ENCODE measurements at places on chromosomes 7 and 10.

DNA sequence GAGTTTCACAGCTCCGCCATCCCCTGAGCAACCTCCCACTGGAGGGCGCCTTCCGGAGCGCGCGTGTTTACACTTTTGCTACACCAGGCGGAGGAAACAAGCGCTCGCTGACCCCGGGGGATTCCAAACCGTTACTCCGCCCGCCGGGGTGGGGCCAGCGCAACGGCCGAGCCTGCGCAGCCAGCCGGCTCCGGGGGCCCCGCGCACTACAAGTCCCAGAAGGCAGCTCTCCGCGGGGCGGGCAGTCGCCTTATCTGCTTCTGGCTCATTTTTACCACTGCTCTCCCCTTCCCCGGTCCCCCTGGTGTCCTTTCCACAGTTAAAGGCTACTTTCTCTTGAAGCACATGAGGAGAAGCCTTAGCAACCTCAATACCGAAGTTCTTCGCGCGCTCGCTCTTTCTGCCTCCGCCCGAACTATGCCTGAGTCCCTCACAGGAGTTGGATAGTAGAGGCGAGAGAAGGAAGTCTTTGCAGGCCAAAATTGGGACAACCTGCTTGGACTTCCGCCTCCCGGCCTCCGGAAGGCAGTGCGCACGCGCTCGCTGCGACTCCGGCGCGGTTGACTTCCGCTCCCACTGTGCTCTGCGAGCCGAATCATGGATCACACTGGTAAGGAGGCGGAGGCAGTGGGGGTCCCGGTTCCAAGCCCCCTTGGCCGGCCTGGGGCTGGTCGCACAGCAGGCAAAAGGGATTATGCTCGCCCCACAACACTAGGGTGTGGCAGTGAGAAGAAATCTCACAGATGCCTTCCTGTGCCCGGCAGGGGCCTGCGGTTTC, at the start of gene CBLL1:
CBLL1 (plus strand) TSS at position 576 of the 778 bp plus-strand sequence; CDS start at position 598, 22 bp downstream.
- peak; percentile 98 for DNase-seq

GRCh38 chr7:17097668-17098297, 200.7 kb upstream of the AHR start:
- no peak for DNase-seq

DNA sequence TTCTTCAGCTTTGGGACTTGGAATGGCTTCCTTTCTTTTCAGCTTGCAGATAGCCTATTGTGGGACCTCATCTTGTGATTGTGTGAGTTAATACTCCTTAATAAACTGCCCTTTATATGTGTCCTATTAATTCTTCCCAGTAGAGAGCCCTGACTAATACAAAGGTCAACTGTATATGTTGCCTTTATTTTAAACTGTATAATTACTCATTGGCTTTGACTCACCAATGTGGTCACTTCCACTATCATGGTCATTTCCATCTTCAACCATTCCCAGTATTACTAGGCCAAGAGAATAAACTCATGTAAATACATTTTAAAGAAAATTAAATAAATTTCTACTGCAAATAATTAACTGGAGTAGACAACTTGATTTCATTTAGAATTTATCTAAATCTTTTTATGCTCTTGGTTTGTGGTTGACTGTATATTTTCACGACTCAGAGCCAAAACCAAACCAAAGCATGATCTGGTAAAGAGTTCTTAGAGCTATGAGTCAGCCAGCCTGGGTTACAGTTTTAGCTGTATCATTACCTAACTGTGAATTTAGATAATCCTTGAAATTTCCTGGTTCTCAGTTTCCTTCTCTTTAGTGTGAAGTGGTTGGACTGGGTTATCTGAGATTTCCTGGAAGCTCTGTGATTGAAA, 188.4 kb downstream of the PPP1R3A start:
- DNase-seq, result no peak

DNA sequence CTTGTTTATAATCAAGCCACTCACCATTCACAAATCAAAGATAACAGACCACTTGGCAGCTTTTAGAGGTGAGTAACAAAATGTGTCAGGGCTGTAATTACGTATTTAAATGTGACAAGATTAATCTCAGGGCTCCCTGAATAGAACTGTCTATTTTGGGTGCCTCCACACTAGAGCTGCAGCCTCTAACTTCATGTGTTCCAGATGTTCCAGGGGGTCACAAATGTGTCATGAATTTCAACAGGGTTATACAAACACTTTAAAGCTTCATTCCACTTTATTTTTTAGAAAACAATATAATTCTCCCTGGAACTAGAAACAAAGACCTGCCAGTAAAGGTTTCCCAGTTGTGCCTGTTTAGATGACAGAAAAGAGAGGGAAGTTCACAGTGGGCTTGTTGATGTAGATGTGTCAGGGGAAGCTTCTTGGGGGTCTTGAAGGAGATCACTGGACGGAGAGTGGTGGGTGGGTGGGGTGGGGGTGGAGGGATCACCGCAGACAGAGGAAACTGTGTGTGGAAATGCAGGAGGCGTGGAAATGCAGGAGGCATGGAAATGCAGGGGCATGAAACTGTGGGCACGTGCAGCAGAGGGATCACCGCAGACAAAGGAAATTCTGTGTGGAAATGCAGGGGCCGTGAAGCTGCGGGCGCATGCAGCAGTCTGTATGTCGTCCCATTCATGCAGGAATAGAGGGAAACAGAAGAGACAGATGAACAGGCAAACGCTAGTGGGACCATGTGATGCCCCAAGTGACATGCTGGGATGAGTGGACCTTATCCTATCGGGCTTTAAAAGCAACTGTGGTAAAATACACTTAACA, 42.0 kb upstream of the TRIL start:
- DNase-seq, result no peak

DNA sequence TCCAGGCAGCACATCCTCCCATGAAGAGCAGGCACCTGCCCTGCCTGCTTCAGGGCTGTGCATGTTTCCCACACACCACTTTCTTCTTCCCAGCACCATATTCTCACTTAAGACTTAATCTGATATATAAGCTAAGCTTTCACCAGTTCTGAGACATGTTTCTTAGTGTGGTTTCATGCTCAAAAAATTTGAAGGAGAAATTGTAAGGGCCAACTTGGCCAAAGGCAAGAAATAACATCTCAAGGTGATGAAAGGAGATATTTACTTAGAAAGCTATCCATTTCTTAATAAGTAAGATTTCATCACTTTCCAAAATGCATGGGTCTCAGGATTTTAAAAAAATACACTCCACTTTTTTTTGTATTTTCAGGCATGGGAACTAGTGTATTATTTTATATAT, 468.1 kb upstream of the AKR1E2 start:
- DNase-seq, result no peak

DNA sequence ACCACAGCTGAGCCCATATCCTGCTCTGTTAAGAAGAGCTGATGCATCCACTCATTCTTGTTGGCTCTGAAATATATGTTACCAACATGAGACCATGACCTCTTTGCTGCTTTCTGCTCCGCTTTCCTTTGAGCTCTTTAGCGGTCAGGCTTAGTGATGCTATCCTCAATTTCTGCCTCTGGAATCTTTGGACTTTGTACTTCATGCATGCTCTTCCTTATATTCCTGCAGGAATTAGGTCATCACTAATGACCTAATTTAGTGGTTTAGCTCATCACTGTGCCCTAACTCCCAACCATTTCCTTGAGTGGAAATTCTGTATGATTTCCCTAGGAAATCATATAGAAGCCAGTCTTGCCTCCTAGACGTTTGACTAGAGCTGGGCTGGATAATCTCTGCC, 119.5 kb downstream of the AOAH start:
- DNase-seq, result no peak

- no peak for DNase-seq
These were observed 144.7 kb downstream of the NRP1 start for GRCh38 chr10:33189808-33190207.

DNA sequence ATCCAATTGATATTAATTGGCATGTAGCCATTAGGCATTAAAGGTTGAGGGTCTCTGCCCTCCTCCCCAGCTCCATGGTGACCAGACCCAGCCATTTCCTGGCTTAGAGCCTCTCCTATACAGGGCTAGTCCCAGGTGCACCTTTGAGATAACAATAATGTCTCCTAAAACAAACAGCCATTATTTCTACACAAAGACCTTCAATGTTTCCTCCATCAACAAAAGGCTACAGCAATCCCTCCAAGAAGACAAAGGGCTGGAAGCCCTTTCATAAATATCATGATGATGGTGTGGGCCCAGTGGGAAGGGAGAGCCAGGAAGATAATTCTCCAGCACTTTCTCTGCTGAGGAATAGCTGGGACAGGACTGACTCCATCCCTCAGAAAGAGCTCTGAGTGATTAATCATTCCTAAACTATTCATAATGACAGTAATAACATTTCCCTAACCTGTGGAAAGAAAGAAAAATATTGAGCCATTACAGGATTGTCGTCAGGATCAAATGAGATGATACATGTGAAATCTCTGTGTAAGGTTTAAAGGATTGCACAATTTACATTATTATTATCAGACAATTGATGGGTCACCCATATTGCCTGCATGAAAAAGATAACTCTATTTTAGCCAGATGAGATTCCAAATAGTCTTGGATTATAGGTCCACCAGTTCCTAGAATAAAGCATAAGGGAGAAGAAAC, 10.2 kb downstream of the PKD2L1 start:
- no peak for DNase-seq

DNA sequence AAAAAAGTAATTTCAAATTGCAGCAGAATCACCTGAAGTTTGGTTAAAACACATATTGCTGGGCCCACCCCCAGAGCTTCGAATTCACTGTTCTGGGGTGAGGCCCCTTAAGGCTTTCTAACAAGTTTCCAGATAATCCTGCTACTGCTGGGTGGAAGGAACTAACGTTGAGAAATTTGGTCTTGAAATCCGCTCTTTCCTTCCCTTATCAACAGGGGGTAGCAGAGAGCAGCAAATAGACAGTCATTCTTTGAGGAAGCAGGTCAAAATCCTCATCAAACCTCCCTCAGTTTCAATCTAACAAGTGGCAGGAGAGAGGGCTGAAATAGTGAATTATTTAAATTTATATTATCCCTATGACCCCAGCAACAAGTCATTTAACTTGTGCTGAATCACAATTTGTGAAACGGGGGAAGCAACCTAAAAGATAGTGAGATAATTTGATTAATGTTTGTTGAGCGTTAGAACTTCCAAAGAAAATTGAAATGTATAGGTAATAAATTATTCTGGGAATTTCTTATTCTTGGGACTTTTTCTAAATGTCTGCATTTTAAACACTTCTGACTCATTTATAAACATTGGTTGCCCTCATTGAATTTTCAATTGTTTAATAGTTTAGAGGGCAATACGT, 21.7 kb upstream of the MALSU1 start:
- peak; percentile 56 for DNase-seq

- no peak for DNase-seq
These were observed 40.5 kb downstream of the NRBF2 start for GRCh38 chr10:63173468-63174232.

DNA sequence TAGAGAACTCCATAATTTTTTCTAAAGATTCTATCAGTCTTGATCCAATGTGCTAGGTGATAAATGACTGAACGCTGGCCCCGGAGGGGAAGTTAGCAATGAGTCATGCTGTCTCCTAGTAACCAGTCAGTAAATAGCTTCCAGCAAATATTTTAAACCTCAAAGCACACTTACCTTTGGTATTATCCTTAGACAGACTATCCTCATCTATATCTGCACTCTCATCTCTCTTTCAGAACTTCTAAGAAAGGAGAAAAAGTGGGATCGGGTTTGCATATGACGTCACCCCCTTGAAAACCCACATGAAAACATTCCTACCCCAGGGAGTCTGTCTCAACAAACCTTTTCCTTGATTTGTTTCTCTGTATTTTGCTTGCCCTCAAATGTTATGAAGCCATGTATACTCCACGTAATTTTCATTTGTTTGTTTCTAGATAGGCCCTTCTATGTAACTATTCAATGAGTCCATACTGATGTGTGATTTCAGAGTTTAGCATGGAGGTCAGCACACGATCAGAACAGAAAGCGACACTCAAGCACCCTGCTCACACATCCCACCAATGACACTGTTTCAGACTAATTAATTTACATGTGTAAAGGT, 174.9 kb upstream of the NRP1 start:
- peak; percentile 62 for DNase-seq

- no peak for DNase-seq
These were observed 319.8 kb upstream of the PHYHIPL start for GRCh38 chr10:58856508-58857240.

DNA sequence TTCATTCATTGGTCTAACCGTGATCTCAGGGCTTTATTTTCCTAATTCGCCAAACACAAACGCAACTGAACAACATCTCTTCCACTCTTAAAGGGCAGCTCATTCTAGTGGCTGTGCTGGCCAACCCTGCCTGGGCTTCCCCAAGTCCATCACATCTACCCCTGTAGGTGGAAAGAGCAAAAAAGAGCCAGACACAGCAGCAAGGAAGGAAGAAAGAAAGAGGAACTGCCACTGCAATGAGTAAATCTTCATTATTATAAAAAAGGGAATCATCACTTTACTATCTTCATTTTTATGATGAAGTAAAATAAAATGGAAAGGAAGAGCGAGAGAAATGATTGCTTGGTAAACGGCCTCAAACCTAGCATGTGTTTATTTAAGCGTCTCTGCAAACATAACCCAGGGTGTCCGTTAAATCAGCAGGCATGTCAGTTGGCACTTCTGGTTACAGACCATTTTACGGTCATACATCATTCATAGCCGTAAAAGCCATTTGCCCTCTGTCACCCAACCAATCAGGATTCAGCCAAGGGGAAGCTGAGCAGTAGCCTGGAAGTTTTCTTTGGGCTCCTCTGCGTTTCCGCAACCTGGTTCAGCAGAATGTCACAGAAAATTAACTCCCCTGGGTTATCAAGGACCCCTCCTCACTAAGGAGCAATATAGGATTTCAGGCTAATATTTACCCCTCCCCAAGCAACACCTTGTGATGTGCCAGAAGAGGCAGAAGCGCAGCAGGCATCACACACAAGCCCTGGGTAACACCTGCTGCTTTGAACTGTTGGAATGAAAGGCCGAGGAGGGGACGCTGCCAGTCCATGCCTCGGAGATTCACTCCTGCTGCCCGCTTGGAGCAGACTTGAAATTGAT, 234.0 kb downstream of the SNX10 start:
- DNase-seq, result no peak

GRCh38 chr10:35693800-35694199, 51.7 kb upstream of the FZD8 start:
- DNase-seq, result no peak

GRCh38 chr10:77391605-77392235, 245.9 kb downstream of the KCNMA1 start:
- DNase-seq, result peak; percentile 86

DNA sequence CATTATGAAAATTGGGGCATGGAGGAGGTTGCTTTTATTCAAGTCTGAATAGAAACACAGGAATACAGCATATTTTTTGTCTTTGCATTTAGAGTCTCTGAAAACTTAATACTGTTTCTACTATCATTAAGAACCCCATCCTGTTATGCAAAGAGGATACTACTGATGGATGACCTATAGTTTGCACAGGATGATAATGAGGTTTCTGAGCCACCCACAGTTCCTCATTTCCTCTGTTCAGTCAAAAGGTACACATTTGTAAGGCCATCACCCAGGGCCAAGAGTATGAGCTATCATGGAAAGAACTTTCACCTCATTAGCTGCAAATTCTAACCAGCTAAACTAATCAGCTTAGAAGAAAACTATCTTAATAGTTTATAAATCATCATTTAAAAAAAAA, 213.0 kb upstream of the CHRM2 start:
- no peak for DNase-seq

GRCh38 chr10:29479081-29479925, 155.5 kb downstream of the SVIL start:
- no peak for DNase-seq

Measured in BE2C (cell line).